ENCODE measurements at places on chromosomes 11 and 22.

DNA sequence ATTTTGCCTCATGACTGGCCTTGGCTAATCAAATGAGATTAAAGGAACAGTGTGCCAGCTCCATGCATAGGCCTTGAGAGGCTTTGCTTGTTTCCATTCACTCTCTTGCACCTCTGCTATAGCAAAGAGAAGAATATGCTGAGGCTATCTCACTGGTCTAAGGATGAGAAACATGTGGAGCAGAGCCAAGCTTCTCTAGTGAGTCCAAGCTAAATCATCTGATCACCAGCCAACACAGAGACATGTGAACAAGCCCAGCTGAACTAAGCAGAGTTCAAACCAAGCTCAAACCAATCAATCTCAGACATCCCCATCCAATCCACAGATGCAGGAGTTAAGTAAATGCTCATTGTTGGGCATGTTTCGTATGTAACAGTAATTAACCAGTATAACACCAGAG is 69.4 kb upstream of the API5 start:
- DNase-seq = no peak

DNA sequence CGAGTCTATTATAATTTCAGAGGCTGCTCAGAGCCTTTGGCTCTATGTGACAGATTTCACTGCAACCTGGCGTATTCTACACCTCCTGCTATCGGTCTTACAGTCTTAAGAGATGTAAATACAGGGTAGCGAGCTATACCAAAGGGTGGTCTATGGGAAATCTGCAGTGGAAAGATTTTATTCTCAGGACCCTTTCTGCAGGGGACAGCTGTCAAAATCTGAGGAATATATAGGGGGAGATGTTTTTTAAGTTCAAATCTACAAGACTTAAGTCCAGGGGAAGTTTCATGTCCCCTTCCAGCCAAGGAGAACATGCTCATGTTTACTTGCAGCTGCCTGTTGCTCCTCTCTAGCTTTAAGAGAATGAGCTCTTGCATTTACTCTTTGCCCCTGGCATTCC is 62.7 kb downstream of the MICAL2 start:
- DNase-seq = peak; percentile 8

- no peak for DNase-seq
Measured at GRCh38 chr11:94504689-94505293, 7.5 kb upstream of the C11orf97 start.

GRCh38 chr11:44580701-44581100 is 15.2 kb downstream of the CD82 start:
- DNase-seq = no peak

Data from activated CD4-positive, alpha-beta memory T cell treated with anti-CD3 and anti-CD28 coated beads, Interleukin-2, amount 10 ng/mL, durations not matched to agents 7 days and 5 days (primary cell).